Upper lobe of right lung (tissue), 1 donor: ENCODE measurements at places on chromosomes 7 and 10. TPM values are rescaled to one million over a fixed set of nuclear protein-coding genes. Genes with fewer than 3 reads are reported as not detected.

Gene ADGRA1
- total RNA-seq, result not detected

Gene TMEM139
- total RNA-seq, result 25.1 TPM

Gene CCNY
- 85.4 TPM for total RNA-seq

Gene GARIN1A
- 2.1 TPM for total RNA-seq

Gene AGR2
- 66.3 TPM for total RNA-seq

Gene SCART1
- total RNA-seq, result 2.6 TPM

Gene BRI3
- total RNA-seq, result 530 TPM

Gene EBLN1
- not detected for total RNA-seq

Gene OIT3
- total RNA-seq, result not detected

Gene FANK1
- 2.6 TPM for total RNA-seq

Gene SUN3
- not detected for total RNA-seq

Gene SPDYE3
- not detected for total RNA-seq

Gene CALML5
- not detected for total RNA-seq

Gene UPK3BL2
- total RNA-seq, result 19.3 TPM

Gene PKD2L1
- total RNA-seq, result 2.1 TPM

GRCh38 chr7:47979832-47980181, 392 bp upstream of the HUS1 start:
- no peaks in the 10 kb centered on the region for H3K27me3 ChIP-seq
- no peak for DNase-seq
- peak overlapping the region; percentile 82 for H3K27ac ChIP-seq
- peak overlapping the region; percentile 80 for H3K4me3 ChIP-seq
- peaks cover 11% of the 10 kb centered on the region for H3K4me1 ChIP-seq
- H3K36me3 ChIP-seq, result peaks cover 36% of the 10 kb centered on the region

DNA sequence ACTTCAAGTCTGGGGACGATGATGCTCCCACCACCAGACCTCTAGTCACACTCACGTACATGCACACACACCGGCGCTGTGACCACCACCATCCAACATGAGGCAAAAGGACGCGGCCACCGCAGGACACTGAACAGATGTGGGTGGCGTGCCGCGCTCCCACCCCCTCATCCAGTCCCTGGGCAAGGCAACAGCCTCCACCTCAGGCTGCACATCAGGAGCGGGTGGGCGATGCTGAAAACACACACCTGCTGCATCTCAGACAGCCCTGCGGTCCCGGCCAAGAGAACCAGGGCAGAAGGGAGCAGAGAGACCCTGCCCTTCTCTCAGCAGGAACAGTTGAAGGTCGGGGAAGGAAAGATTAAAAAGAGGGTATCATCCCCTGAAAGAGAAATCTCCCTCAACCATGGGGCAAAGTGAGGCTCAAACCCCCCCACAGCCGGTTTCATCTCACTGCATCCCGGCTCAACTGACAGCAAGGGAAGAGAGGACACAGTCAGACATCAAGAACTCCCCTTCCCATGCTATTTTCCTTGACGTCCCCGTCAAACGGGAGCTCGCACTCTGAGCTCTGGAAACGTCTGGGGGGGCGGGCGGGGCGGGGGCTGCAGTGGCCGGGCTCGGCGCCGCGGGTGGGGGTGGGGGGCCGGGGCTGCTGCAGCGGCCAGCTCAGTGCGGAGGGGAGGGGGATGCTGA, 1.1 kb downstream of the CAMK2G start:
- H3K4me3 ChIP-seq, result peak overlapping the region; percentile 74
- H3K4me1 ChIP-seq, result peaks cover 27% of the 10 kb centered on the region
- H3K36me3 ChIP-seq, result peaks cover 9% of the 10 kb centered on the region
- no peaks in the 10 kb centered on the region for H3K27me3 ChIP-seq
- DNase-seq, result no peak

- no peak for DNase-seq
- H3K36me3 ChIP-seq, result no peaks in the 10 kb centered on the region
- no peaks in the 10 kb centered on the region for H3K4me1 ChIP-seq
- H3K4me3 ChIP-seq, result no peak overlapping the region
Measured at GRCh38 chr10:77493851-77494261, 143.8 kb downstream of the KCNMA1 start.

- no peaks in the 10 kb centered on the region for H3K27me3 ChIP-seq
- no peak overlapping the region for H3K4me3 ChIP-seq
- DNase-seq, result no peak
- no peaks in the 10 kb centered on the region for H3K36me3 ChIP-seq
- H3K27ac ChIP-seq, result no peak overlapping the region
Measured at GRCh38 chr7:118352867-118353453, 128.5 kb downstream of the ANKRD7 start.

- no peak for DNase-seq
- no peaks in the 10 kb centered on the region for H3K27me3 ChIP-seq
- H3K27ac ChIP-seq, result peak overlapping the region; percentile 25
- peaks cover 63% of the 10 kb centered on the region for H3K4me1 ChIP-seq
- H3K4me3 ChIP-seq, result no peak overlapping the region
Measured at GRCh38 chr10:44965651-44966097, 6.1 kb downstream of the RASSF4 start.

GRCh38 chr10:114662646-114663217, 4.7 kb upstream of the ABLIM1 start:
- no peak overlapping the region for H3K4me3 ChIP-seq
- no peaks in the 10 kb centered on the region for H3K4me1 ChIP-seq

DNA sequence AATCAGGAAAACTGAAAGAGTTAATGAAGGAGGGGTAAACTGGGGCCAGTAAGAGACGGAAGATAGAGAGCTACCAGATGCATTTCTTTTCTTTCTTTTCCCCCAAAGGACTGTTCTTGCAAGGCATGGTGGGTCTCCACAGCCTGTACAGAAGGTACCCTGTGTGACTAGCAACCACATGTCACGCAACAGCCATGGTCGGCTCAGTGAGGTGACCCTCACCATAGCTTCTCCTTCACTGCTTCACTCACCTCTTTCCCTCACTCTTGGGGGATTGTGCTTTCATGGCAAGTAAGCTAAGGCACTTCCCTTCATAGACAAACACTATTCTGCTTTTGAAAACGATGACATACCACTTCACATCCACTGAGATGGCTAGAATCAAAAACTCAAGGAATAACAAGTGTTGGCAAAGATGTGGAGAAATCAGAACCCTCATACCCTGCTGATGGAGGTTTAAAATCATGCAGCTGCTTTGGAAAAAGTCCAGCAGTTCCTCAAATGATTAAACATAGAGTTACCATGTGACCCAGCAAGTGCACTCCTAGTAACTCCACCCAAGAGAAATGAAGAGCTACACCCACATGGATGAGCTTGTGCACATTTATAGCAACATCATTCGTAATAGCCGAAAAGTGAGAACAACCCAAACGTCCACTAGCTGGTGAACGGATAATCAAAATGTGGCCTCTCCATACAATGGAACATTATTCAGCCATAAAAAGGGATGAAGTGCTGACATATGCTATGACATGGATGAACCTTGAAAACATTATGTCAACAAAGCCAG, 3.8 kb upstream of the INSIG1 start:
- H3K27ac ChIP-seq, result no peak overlapping the region
- H3K27me3 ChIP-seq, result no peaks in the 10 kb centered on the region
- no peaks in the 10 kb centered on the region for H3K36me3 ChIP-seq

DNA sequence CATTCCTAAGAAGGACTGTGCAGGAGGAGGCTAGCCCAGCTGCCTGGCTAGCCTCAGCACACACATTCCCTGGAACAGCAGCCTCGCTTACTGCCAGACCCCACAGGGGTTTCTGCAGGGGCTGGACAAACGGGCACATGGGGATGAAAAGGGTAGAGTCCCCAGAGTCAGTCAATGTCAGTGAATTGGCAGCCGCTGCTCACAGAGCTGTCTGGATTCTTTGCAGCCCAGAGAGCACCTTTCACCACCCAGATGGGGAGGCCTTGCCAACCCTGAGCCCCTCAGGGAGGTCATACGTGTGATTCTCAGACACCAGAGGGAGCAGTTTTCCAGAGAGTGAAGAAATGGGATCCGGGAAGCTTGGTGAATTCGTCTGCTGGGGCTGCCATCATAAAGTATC, 143.3 kb downstream of the KCNMA1 start:
- no peak overlapping the region for H3K4me3 ChIP-seq
- no peaks in the 10 kb centered on the region for H3K4me1 ChIP-seq
- no peaks in the 10 kb centered on the region for H3K27me3 ChIP-seq
- no peak overlapping the region for H3K27ac ChIP-seq

GRCh38 chr10:97319671-97320479, 804 bp downstream of the FRAT1 start:
- no peaks in the 10 kb centered on the region for H3K36me3 ChIP-seq
- peaks cover 21% of the 10 kb centered on the region for H3K4me1 ChIP-seq

- H3K4me3 ChIP-seq, result no peak overlapping the region
- H3K36me3 ChIP-seq, result no peaks in the 10 kb centered on the region
- no peak overlapping the region for H3K27ac ChIP-seq
- H3K27me3 ChIP-seq, result peaks cover 61% of the 10 kb centered on the region
- peaks cover 12% of the 10 kb centered on the region for H3K4me1 ChIP-seq
Measured at GRCh38 chr7:132573251-132573955, 2.9 kb downstream of the PLXNA4 start.

DNA sequence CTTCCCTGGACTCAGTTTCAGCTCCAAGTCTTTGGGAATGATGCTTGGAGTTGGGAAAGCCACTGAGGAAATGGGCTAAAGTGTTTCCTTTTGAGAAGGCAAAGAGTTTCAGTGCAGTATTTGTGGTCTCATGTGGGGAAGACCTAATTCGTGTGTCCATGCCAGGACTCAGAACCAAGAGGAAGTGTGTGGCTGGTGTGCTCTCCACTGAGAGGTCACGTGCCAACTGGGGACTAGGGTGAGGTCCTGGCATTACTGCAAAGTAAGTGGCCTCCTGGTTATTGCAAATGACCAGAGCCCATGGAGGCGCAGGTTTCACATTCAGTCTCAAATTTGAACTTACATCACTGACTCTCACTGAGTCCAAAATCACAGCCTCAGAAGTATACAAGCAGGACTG, 48.6 kb upstream of the ITPRID1 start:
- no peak overlapping the region for H3K27ac ChIP-seq
- H3K27me3 ChIP-seq, result no peaks in the 10 kb centered on the region
- DNase-seq, result no peak
- H3K4me1 ChIP-seq, result no peaks in the 10 kb centered on the region

GRCh38 chr10:131731780-131732630, 168.8 kb upstream of the PPP2R2D start:
- no peak overlapping the region for H3K4me3 ChIP-seq
- no peak overlapping the region for H3K27ac ChIP-seq
- no peaks in the 10 kb centered on the region for H3K36me3 ChIP-seq

DNA sequence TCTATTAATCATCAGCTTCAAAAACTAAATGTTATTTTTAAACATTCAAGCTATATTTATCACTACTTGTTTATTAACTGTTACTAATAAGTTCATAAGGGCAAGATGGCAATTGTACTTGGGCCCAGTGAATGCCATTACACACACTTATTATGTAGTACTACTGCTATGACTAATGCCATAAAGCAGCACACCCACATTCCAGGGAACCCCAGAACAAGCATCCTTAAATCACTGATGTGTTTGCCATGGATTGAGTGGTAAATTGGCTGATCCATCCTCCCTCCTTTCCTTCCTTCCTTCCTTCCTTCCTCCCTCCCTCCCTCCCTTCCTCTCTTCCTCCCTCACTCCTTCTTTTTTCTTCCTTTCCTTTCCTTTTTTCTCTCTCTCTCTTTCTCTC, 37.4 kb upstream of the RSU1 start:
- no peaks in the 10 kb centered on the region for H3K27me3 ChIP-seq
- no peak for DNase-seq
- H3K27ac ChIP-seq, result no peak overlapping the region
- no peaks in the 10 kb centered on the region for H3K4me1 ChIP-seq
- no peaks in the 10 kb centered on the region for H3K36me3 ChIP-seq
- H3K4me3 ChIP-seq, result no peak overlapping the region

- H3K27ac ChIP-seq, result no peak overlapping the region
- H3K4me1 ChIP-seq, result no peaks in the 10 kb centered on the region
- no peak overlapping the region for H3K4me3 ChIP-seq
- no peak for DNase-seq
- no peaks in the 10 kb centered on the region for H3K27me3 ChIP-seq
Measured at GRCh38 chr7:107404740-107405537, 64.9 kb upstream of the GPR22 start.

- H3K4me3 ChIP-seq, result no peak overlapping the region
- no peaks in the 10 kb centered on the region for H3K36me3 ChIP-seq
- no peak for DNase-seq
- no peaks in the 10 kb centered on the region for H3K4me1 ChIP-seq
- H3K27me3 ChIP-seq, result no peaks in the 10 kb centered on the region
Measured at GRCh38 chr10:105356626-105357025, 715.5 kb downstream of the SORCS3 start.

GRCh38 chr7:292226-292625, 2.3 kb downstream of the FOXL3 start:
- H3K4me3 ChIP-seq, result no peak overlapping the region
- H3K27ac ChIP-seq, result no peak overlapping the region
- no peaks in the 10 kb centered on the region for H3K4me1 ChIP-seq
- H3K27me3 ChIP-seq, result peaks cover 55% of the 10 kb centered on the region
- H3K36me3 ChIP-seq, result no peaks in the 10 kb centered on the region
- no peak for DNase-seq

- no peaks in the 10 kb centered on the region for H3K27me3 ChIP-seq
- no peaks in the 10 kb centered on the region for H3K36me3 ChIP-seq
- DNase-seq, result no peak
- peak overlapping the region; percentile 56 for H3K27ac ChIP-seq
- H3K4me3 ChIP-seq, result no peak overlapping the region
Measured at GRCh38 chr10:6925146-6925545, 345.1 kb upstream of the PRKCQ start.

GRCh38 chr7:129646369-129647021, 35.0 kb downstream of the NRF1 start:
- no peaks in the 10 kb centered on the region for H3K27me3 ChIP-seq
- no peak overlapping the region for H3K4me3 ChIP-seq
- no peaks in the 10 kb centered on the region for H3K4me1 ChIP-seq
- H3K36me3 ChIP-seq, result no peaks in the 10 kb centered on the region
- DNase-seq, result no peak

DNA sequence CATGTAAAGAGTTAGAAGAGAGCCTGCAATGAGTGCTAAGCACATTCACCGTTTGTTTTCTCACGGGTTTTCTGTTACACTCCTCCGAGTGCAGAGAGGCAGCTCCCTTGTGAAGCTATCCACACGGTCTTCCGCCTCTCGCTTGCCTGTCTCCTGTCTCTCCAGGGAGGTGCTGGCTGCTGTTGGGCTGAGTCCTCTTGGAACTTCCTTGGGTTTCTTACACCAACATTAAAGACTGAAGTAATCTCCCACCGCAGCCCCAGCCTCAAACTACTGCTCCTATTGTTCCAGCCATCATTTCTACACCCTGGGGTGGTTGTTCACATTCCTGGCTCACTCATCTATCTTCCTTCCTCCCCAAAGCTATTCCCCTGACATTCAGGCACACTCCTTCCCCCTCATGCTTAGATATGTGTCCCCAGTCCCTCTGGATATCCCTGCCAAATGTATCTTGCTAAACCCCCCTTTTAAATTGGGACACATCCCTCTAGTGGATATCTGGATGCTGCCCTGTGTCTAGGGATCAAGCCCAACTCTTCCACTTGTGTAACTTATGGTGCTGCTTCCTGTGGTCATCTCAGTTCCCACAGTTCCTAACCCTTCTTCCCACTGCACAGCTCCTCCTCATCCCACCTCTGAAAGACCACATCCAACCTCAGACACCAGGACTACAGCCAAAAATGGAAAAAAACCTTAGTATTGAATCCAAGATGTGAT, 14.1 kb downstream of the ESYT2 start:
- no peak overlapping the region for H3K4me3 ChIP-seq
- H3K4me1 ChIP-seq, result peaks cover 72% of the 10 kb centered on the region
- H3K27me3 ChIP-seq, result no peaks in the 10 kb centered on the region
- no peak for DNase-seq
